ENCODE measurements at places on chromosomes 13 and 19.

DNA sequence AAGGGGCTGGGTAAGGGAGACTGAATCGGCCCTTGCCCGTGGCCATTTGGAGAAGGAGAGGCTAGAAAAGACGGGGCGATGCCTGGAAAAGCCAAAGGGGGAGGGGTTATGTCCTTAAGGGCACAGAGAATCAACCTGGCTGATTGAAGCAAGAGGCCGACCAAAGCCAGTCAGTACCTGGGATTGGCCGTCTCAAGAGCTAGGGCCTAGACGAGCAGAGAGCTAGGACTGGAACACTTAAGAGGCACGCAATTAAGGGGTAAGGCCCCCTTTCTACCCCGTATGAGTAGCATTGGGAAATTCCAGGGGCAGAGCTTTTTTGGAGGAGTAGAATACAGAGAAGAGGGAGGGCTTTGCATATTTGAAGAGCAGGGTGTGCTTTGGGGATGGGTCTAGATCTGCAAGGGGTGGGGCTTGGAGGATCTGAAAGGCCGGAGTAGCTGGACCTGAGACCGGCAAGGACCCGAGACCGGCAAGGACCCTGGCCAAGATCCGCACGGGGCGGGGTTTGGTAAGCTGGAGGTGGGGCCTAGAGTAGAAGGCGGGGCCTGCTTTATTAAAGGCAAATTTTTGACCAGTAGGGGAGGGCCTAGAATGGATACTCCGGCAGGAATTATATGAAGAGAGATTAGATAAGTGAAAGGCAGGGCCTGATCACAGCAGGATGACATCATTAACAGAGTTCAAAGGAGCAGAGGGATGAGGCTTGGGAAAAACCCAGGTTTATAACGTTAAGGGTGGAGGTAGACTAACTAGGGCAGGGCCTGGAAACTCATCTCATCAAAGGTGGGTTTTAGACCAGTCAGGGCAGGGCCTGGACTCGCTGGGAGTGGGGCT is 10.7 kb upstream of the CACNG6 start:
- DNase-seq: peak; percentile 50

- no peak for DNase-seq
Observed at GRCh38 chr19:57231686-57232085, 863 bp downstream of the AURKC start.

DNA sequence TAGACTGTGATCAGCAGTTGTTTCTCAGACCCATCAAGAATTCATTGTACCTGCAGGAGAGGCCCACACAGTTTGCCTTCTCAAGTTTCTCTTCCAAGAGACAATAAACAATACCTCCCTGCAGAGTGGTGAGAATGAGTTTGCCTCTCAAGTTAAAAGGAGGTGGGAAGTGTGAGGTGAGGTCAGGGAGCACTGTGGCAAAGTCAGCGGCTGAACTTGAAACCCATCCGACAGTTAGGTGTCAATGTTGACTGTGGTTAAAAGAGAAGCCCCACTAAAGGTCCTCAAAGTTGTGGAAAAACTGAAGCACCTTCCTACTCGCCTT is 72.9 kb upstream of the TSC22D1 start:
- DNase-seq: peak; percentile 11

DNA sequence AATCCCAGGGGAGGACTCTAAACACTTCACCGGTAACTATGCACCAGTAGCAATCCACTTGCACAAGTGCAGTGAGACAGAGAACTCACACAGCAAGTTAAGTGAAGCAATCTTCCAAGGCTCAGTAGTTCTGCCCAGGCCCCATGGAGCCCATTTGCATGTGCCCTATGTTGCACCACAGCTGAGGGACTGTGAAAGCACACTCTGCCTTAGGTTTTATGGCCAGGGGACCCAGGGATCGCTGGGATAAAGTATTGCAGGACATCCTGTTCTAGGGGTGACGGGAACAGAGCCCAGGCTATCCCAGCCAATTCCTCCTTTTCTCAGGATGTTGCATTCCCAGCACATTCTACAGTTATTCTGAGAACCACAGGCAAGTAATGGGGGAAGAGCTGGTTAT is 6.0 kb upstream of the AMER2 start:
- DNase-seq: no peak

DNA sequence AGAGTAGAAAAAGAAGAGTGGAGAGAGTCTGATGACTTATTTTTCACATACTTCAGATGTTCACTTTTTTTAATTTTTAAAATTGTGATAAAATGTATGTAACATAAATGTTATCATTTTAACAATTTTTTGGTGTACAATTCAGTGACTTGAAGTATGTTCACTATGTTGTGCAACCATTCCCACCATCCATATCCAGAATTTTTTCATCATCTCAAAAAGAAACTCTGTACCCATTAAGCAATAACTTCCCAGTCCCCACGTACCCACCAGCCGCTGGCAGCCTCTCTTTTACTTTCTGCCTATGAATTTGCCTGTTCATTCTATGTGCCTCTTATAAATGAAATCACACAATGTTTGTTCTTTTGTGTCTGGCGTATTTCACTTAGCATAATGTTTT is 43.3 kb downstream of the SKA3 start:
- no peak for DNase-seq

GRCh38 chr13:20701461-20701860 is 2.0 kb upstream of the IL17D start:
- DNase-seq: no peak

DNA sequence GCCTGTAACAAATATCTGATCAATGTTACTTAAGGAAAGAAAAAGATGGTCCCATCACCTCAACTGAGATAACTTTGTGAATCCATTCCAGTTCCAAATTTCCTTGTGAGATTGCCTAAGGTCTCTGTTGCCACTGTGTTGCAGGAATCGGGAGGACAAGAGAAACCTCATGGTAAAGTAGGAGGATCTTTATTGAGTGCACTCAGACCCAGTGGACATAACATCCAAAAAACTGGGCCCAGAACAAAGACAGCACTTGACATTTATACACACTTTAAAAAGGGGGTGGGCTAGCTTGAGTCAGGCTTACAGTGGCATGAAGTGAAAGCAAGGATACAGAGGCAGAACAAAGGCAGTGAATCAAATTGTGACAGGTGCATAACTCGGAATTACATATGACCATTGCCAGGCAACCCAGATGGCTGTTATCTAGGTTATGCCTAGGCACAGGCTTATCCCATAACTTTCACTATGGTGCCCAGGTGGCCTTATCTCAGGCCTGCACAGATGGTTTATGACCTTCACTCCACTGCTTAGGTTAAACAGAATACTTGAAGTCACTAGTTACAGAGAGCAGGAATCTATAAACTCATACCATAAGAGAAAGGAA is 459.4 kb upstream of the PCDH20 start:
- DNase-seq: no peak

- no peak for DNase-seq
Observed at GRCh38 chr19:29411113-29411581, 114.6 kb upstream of the VSTM2B start.

DNA sequence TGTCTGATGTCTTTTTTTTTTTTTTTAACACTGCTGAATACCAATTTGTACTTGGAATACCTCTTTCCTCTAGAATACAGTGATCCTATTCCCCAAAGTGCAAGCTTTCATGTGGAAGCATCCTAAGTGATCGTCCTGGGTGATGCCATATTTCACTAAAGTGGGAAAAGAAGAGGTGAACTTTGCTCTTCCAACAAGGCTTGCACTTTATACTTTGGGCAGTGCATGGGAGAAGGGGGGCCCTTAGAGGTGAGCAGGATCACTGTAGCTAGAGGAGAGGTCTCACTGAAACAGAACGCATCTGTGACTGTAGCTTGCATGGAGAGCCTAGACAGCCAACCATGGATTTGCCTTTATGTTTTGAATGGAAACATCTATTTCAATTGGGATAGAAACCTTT is 173.8 kb downstream of the STK24 start:
- no peak for DNase-seq

DNA sequence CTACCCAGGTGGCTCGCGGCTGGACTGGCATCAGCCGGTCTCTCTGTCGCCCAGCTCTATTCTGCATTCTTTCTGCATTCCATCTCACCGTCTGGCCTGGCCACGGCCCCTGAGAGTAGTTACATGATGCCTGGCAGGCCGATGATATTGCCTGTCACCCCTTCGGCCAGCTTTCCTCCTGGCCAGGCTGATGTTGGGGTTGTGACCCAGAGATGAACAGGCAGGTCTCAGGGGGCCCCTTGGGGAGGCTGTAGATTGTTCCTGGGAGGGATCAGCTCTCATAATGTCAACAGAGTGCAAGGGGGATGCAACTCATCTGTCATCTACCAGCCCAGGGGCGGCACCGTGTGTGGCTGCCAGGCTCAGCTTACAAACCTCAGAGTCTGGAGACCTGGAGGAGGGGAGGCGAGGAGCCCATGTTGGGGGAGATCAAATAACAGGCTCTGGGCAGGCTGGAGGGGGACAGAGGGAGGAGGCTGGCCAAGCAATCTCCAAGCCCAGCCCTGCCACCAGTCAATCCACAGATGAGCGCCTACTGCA is 13.6 kb upstream of the FBXO17 start:
- DNase-seq: peak; percentile 80

GRCh38 chr13:83879431-83880171 is 2.7 kb downstream of the SLITRK1 start:
- no peak for DNase-seq

DNA sequence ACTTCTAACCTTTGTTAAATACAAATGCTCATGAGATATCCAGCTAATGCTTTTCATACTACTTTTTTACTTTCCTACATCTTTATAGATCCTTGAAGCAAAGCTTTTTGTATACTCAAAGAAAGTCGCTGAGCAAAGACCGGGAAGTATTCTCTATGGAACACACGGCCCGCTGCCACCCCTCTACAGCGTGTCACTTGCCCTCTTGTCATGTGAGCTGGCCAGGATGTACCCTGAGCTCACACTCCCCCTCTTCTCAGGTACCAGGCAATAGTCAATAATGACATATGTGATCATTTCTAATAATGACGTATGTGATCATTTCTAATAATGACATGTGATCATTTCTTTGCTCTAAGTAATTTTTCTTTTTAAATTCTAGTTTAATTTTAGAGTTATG is 112.9 kb downstream of the ZAR1L start:
- DNase-seq: no peak

- no peak for DNase-seq
Observed at GRCh38 chr13:24004142-24004899, 107.0 kb upstream of the C1QTNF9B start.

DNA sequence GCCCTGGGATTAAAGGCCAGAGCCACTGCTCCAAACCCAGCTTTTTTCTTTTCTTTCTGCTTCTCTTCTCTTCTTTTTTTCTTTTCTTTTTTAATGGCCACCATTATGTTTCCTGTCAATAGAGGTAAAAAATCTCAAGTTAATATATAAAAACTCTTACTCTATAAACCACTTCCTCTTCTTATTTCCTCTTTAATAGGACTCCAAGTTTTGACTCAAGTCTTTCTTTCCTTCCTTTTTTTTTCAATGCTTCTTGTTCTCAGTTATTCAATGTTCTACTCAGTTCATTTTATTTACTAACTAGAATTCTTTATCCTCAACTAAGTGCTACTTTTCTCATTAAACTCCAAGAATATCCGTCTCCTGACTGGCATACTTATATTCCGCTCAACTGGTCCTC is 27.1 kb upstream of the MYCBP2 start:
- no peak for DNase-seq

GRCh38 chr13:46160471-46161066 is 21.4 kb downstream of the LCP1 start:
- DNase-seq: peak; percentile 22

- no peak for DNase-seq
Observed at GRCh38 chr19:16014923-16015804, 61.1 kb upstream of the TPM4 start.

DNA sequence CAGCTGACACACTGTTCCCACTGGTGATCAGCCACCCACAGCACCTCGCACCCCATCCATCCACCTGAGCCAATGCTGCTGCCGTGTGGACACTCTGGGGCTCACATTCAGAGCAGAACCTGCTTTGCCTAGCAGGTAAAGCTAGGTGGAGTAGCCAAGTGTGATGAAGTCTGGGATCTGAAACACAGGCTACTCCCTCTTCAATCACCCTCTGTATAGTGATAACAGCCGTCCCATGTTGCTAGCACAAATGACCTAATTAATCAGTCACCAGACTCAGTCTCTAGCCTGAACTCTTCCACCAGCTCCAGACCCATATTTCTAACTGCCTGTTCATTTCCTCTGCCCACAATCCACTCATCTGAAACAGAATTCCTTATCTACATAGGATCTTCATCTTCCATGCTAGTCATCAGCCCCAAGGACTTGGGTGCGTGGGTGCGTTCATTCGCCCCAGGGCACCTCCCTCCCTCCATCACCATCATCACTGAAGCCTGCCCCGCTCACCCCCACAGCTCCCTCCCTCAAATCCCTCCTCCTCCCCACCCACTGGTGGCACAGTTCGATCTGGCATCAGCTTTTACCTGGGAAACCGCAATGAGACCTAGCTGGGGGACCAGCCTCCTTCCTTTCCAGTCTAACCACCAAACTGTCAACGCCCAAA is 19.8 kb downstream of the STK24 start:
- no peak for DNase-seq

DNA sequence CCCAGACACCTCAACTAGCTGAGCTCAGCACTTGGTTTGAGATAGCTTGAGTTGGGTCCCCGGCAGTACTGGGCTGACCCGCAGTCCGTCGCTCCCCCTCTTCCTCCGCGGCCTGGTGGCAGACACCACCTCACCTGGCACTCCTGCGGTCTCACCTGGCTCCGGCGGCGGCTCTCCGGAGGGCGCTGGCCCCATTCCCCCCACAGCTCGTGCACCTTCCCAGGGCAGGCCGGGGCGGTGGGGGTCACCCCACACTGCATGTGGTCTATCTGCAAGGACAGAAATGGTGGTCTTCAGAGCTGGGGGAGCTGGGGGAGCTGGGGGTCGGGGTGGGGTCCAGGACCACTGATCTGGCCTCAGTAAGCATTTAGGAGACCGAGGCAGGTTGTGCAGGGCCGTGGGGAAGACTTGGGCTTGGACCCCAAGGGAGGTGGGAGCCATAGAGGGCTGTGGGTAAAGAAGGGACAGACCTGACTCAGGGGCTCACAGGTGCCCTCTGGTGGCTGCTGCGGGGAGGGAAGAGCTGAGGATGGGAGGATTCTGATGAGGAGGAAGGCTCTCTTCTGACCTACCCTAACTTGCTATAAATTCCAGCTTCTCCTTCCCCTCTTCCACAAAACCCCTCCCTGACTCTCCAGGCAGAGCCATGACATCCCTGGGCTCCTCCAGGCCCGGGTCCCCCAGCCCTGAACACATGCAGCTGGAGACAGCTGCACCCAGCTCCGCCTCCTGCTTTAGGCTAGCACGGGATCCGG is 6.7 kb upstream of the PLIN4 start:
- peak; percentile 80 for DNase-seq

- DNase-seq: peak; percentile 63
Observed at GRCh38 chr19:1847684-1848398, 442 bp downstream of the REXO1 start.
